ENCODE measurements at places on chromosomes 3 and 15.
A peak's percentile ranks its signal among the peaks of the same experiment; 100 is the strongest.

- no peak for DNase-seq
Observed at GRCh38 chr3:10370429-10370828, 49.5 kb upstream of the SEC13 start.

DNA sequence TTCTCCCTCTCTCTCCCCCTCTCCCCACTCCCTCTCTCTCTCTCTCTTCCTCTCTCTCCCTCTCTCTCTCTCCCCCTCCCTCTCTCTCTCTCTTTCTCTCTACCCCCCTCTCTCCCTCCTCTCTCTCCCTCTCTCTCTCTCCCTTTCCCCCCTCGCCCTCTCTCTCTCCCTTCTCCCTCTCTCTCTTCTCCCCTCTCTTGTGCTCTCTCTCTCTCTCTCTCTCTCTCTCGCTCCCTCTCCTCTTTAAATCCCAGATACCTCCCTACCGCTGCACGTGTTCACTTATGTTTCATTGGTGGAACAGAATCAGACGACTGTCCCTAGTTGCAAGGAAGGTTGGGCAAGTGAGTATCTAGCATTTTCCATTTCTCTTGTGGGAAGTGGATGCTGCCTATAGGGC is 166.5 kb downstream of the EBLN2 start:
- DNase-seq, result no peak

DNA sequence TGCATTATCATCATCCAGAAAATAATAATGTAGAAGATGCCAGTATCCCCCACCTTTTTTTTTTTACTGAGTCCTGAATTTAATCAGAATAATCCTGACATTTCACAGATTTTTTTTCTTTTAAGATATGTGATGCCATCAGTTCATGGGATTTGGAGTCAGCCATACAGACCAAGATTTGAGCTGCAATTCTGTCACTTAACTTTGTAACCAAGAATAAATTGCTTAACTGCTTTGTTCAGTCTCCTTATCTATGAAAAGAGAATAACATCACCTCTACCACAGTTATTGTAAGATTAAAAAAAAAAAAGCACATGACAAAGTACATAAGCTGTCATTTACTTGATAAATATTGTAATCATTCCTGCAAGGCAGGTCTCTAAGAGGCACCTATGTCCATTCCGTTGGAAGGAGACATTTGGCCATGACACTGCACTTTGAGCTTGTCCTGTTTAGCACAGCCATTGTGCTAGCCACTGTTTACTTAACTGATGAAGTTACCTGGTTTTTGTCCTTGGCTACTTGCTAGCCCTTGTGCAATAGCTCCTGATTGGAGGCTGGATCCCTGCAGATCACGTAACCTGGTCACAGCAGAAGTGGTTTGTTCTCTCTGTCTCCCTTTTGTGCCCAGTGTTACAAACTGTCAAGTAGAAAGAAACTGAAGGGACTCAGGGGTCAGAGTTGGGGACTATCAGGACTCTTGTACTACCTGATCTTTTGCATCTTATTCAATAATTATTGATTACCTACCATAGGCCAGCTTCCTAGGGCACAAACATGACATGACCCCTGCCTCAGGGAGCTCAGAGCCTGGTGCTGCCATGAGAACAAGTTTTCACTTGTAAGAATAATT is 306.0 kb downstream of the WDR72 start:
- DNase-seq, result no peak

DNA sequence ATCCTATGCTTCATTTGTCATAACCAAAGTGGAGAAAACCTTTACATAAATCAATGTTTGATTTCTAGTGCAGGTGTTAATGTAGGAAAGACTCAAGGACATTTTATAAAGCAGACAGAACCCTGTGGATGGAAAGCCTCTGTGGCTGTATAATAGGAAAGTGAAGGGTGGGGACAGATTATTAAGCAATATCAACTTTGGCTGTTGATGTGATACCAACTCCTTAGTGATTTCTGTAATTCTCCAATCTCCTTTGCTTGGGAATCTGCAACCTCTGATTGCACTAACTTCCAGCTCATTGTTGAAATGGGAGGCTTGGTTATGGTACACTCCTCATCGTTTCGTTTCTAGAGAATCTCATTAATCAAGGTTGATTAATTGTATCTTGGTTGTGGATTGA is 29.3 kb upstream of the ADGRG7 start:
- no peak for DNase-seq

- DNase-seq, result no peak
Observed at GRCh38 chr15:49412797-49413196, 10.2 kb upstream of the FGF7 start.

DNA sequence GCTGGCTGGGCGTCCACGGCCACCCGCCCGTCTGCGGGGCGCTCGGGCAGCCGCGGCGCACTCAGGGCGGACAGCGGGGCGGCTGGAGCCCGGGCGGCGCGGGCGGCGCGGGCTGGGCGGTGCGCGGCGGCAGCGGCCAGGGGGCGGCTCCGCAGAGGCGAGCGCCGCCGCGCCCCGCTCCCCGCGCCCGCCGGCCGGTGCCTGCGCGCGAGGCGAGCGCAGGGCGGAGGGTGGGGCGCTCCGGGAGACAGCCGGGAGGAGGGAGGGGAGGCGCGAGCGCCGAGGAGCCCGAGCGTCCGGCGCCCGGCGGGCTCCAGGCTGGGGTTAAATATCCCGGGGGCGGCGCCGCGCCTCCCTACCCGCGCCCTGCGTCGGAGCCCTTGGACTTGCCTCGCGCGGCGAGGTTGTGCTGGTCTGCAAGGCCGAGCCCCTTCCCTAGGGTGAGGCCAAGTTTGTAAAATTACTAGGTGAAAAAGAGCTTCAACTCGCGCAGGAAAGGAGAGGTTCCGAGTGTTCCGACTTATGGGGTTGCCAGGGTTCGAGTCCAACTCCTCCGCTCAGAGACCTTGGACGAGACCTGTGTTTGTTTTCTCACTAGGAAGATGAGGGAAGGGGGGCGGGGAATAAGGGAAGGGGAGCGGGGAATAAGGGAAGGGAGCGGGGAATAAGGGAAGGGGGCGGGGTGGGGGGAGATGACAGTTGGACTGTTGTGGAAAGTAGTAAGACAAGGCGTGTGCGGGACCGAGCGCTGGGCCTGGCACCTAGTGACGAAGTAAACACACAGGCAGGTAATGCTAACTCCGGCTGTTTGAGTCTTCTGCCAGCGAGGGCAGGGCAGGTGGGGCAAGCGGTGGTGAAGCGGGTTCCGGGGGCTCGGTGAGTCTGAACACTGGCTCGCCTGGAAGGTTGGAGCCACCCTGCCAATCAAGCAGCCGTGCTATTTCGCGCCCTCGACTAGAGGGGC is at the start of gene TNFAIP8L3:
Gene TNFAIP8L3 (minus strand): TSS at position 301 of the 964 bp plus-strand sequence. CDS start 311 bp downstream, outside the sequence.
- no peak for DNase-seq

GRCh38 chr3:150293401-150294001 is 114.6 kb upstream of the TSC22D2 start:
- no peak for DNase-seq

DNA sequence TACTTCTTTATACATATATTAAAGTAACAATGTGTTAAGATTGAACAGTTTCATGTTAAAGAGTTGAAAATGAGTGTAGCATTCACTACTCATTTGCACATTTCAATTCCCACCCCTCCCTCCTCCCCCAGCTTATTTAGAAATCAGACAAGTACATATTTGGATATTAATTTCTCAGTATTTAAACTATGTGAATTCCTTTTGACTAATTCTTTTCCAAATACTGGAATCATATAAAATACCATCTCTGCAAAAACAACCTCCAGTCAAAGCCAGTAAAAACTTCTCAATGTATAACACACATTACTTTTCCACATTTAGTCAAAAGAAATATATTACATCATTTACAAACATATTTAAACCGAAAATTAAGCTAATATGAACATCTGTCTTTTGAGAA is 25.5 kb upstream of the SHC4 start:
- DNase-seq, result no peak

GRCh38 chr3:105771392-105771791 is 97.4 kb downstream of the CBLB start:
- DNase-seq, result no peak

DNA sequence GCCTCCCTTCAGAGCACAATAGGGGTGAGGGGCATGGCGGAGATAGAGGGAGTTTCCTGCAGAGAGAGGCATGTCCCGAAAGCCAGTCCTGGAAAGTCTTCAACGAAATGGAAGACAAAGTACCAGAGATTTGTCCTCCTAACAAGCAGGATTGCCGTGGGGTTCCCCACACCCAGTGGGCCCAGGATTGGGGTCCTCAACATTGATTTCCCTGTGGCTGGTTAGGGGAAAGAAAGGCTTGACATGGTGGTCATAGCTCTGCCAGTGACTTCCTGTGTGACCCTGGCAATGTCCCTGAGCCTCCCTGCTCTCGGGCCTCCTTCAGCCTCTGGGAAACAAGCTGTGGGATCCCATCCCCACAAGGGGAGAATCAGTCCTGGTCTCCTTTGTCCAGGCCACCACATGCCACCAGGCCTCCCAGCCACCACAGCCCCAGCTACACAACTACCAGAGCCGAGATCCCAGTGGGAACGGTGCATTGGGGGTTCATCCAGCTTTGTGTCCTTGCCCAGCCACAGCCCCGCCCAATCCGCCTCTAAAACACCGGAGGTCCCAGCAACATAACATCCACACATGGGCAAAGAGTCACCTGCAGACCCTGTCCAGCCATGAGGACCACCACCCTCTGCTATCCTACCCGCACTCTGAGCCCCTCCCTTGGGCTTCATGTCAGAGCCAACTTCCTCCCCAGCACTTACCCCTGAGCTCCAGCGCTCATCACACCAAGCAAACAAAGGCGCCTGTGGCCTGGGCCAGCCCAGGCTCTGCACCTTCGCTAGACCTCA is 63.0 kb downstream of the ADAMTS17 start:
- no peak for DNase-seq

GRCh38 chr15:27723821-27724220 is 375.3 kb downstream of the OCA2 start:
- no peak for DNase-seq

GRCh38 chr3:69738859-69739203 is 433 bp upstream of the MITF start:
- no peak for DNase-seq

DNA sequence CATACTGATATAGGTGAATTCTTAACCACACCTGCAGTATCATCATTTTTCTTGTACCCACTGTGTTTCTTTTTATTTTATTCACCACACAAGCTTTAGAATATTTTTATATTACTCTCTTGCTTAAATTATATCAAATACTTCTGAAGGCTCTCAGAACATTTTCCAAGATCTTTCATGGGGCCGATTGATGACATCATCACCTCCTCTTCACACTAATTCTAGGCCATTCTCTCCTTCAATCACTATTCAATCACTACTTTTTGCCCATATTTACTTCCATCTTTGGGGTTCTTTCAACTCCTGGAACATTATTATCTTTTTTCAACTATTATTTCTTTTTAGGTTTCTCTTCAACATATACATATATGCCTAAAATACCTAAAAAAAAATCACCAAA is 1438.8 kb upstream of the ALCAM start:
- DNase-seq, result no peak

GRCh38 chr3:67819447-67819846 is 165.0 kb upstream of the SUCLG2 start:
- no peak for DNase-seq

GRCh38 chr3:64240959-64241358 is 15.7 kb upstream of the PRICKLE2 start:
- DNase-seq, result no peak

GRCh38 chr3:129235344-129235917 is 14.0 kb upstream of the COPG1 start:
- DNase-seq, result no peak

DNA sequence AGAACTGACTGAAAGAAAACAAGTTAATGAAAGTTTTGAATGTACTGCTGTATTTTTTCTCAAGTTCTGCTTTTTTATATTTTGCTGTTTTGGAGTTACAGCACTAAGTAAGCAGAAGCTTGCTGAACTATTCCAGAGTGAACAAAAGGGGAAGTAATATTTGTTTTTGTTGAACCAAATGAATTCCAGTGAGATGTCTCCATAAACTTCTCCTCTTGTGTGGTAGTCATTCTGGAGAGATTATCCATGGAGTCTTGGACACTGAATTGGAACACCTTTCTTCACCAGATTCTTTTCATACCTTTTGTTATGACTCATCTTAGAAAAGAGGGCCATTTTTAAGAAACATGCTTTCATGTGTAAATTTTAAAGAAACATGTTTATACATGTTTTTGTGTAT is 8.8 kb downstream of the ANKUB1 start:
- no peak for DNase-seq

DNA sequence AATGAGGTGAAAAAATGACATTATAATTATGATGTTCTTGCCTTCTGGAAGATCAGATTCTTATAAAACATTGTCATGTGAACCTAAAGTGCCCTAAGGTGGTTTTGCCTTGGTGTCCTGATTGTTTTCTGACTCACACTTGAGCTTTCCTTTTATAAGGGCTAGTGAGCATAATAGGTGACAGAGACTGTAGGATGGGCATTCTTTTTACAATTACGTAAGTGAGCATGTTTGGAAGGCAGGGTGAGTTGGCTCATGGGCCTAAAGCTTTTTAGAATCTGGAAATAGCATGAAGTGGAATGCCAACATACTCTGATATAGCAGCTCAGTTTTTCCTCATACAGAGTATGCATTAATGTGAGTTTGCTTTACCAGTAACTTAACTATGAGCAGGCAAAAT is 41.2 kb downstream of the CRYBG3 start:
- DNase-seq, result no peak

DNA sequence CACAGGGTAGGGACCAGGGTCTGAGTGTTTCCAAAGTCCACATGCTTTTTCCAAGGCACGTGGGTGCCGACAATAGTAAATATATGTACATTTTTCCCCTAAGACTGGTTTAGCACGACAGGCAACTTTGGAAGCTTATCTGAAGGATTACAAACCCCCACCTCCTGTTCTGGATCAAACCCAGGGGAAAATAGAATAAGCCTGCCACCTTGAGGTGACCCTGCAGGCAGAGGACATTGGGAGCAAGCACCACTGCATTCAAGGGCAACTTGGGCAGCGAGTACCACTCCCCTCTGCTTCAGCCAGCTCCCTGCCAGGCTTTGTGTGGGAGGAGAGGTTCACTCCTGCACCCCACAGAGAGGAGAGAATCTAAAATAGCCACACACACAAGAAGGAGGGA is 44.8 kb downstream of the KBTBD12 start:
- no peak for DNase-seq

- DNase-seq, result no peak
Observed at GRCh38 chr3:29789686-29790085, 508.8 kb downstream of the RBMS3 start.

GRCh38 chr3:25610779-25611178 is 53.9 kb downstream of the TOP2B start:
- DNase-seq, result no peak

GRCh38 chr15:68587769-68588385 is 9.1 kb downstream of the CORO2B start:
- DNase-seq, result no peak

GRCh38 chr3:16842272-16843270 is 42.2 kb upstream of the PLCL2 start:
- DNase-seq, result peak; percentile 47

- DNase-seq, result no peak
Observed at GRCh38 chr15:31977812-31978661, 52.3 kb upstream of the CHRNA7 start.

DNA sequence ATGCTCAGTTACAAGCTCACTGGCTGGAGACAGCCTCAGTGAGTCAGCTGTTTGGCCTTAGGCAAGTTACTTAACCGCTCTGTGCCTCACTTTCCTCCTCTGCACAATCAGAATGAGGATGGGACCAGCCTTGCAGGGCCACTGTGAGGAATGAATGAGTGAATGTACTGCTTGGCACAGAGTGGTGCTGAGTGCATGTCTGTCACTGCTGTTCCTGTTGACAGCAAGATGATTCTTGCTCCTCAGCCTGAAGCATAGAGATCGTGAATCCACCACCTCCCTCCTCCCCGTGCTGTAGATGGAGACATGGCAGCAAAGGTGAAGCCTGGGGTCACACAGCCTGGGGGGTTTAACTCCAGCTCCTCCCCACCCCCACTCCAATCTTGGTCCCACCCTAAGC is 14.6 kb upstream of the GRIP2 start:
- no peak for DNase-seq

- DNase-seq, result no peak
Observed at GRCh38 chr15:20341901-20342600, 199.5 kb downstream of the GOLGA6L6 start.
